ENCODE measurements at places on chromosomes 12 and 14. TPM values are rescaled to one million over a fixed set of nuclear protein-coding genes. Genes with fewer than 3 reads are reported as not detected.

DNA sequence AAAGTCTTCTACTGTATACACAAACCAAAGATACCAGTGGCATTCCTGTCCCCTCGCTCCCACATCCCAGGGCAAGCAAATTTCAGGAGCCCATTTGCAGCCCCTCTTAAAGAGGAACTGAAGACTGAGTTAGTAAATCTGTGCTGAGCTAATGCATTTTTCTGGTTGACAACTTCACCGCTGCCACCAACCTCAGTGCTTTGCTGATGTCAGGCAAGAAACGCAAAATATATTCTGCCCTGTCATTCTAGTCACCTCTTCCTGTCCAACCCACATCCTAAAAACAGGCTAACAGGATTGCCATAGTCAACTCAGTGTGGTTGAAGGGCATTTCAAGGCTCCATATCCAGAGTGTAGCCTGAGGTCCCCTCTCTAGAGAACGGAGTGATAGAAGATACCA lies 59.4 kb upstream of the FICD start:
- DNase-seq: no peak
- H3K27ac ChIP-seq: no peak overlapping the region
- no peaks in the 10 kb centered on the region for H3K36me3 ChIP-seq
- H3K4me3 ChIP-seq: no peak overlapping the region
- no peaks in the 10 kb centered on the region for H3K4me1 ChIP-seq

Gene POC1B
- total RNA-seq: 47.5 TPM

Gene PRH2
- total RNA-seq: not detected

- H3K4me3 ChIP-seq: no peak overlapping the region
- H3K27ac ChIP-seq: no peak overlapping the region
- no peaks in the 10 kb centered on the region for H3K36me3 ChIP-seq
- DNase-seq: no peak
- H3K27me3 ChIP-seq: no peaks in the 10 kb centered on the region
- H3K4me1 ChIP-seq: no peaks in the 10 kb centered on the region
These were observed 38.9 kb upstream of the BDKRB2 start for GRCh38 chr14:96165493-96166436.

Gene GRIP1
- 2.4 TPM for total RNA-seq

GRCh38 chr12:104823985-104824461 lies 134.1 kb downstream of the SLC41A2 start:
- peaks cover 5% of the 10 kb centered on the region for H3K4me1 ChIP-seq
- no peak for DNase-seq
- H3K36me3 ChIP-seq: peaks cover 3% of the 10 kb centered on the region

All from activated CD4-positive, alpha-beta T cell treated with anti-CD3 and anti-CD28 coated beads for 36 hours (primary cell).